ENCODE measurements at places on chromosomes 1 and 21.

DNA sequence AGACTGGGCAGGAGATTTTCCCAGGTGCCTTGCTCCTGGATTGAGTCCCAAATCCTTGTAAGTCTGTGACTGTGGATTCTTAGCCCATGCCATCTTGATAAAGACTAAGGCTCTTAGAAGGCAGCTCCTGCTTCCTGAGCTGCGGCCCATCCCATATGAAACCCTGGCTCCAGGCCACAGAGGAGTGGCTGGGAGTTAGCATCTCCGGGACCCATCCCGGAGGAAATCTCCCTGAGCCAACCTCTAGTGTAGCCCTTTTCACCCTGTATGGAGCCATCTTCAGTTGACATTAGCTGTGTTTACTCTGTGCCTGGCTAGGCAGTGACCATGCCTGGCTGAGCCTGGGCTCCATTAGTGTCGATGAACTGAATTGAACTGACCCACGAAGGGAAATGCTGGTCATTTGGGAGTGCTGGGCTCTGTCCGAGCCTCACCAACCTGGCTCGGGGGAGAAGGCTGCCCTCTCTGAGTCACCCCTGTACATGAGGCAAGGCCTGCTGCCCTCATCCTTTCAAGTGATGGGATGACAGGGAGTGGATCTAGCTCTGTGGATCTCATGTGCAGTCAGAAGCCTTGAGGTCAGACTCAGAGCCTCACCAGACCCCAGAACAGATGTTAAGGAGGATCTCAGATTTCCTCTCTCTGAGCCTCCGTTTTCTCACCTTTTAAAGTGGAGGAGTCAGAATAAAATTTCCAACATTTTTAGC lies 37.5 kb downstream of the LGR6 start:
- no peak for DNase-seq

DNA sequence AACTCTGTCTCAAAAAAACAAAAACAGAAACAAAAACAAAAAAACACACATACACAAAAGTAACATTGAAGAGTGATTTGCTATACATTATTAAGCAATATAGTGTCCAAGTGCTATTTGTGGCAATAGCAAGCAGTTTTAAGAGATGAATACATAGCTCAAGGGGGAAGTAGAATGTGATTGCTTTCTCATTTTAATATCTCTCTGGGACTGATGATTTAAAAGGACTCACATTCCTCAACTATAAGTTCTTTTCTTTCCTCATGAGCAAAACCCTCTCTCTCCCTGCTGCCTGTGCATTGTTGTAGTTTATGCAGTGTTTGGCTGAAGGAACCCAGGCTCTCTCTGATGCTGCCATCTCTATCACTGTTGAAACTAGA lies 47.0 kb upstream of the CSF1 start:
- no peak for DNase-seq

DNA sequence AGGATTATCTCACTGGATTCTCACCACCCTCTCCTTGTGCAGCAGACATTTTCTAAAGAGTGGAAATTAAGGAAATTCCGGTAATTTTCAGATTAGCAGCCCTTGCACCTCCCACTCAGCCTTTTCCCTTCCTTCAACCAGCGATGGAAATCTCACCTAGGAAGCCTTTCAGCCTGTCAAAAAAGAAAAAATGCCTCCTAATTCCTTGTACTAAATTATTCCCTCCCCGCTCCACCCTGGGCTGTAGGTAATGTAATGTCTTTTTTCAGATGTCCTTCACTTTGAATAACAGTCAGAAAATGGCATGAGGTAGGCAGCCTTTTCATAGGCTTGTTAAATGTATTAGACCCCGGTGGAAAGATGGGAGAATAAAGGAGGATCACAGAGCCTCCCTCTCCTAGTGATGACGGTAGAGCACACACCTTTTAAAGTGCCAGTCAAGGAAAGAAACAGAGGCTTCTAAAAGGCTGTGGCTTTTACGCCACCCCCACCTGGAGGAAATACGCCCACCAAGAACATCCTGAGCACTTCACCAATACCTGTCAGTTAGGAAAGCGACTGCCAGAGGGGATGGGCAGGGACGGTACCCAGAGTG lies 62.8 kb upstream of the NEK2 start:
- DNase-seq, result no peak

GRCh38 chr1:161721738-161722343 lies 497 bp downstream of the FCRLB start:
- no peak for DNase-seq

- DNase-seq, result no peak
Measured at GRCh38 chr1:7743346-7743745, 27.8 kb upstream of the VAMP3 start.

GRCh38 chr1:14686701-14687100 lies 88.2 kb downstream of the KAZN start:
- no peak for DNase-seq

DNA sequence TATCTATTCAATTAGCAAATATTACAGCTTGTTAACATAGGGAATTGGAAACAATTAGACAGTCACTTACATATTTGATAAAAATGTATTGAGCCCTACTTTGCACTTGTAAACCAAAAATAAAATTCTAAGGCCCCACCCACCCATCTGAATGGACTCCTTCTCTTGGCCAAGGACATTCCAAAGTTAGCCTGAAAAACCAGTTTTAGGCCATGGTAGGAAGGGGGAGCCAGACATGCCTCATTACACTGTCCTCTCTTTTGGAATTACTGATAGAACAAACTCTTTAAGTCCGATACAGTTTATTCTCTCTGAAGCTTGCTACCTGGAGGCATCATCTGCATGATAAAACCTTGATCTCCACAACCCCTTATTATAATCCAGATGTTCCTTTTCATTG lies 28.0 kb upstream of the TSPAN2 start:
- DNase-seq, result no peak

GRCh38 chr1:191699343-191699742 lies 458.9 kb upstream of the RGS18 start:
- no peak for DNase-seq

DNA sequence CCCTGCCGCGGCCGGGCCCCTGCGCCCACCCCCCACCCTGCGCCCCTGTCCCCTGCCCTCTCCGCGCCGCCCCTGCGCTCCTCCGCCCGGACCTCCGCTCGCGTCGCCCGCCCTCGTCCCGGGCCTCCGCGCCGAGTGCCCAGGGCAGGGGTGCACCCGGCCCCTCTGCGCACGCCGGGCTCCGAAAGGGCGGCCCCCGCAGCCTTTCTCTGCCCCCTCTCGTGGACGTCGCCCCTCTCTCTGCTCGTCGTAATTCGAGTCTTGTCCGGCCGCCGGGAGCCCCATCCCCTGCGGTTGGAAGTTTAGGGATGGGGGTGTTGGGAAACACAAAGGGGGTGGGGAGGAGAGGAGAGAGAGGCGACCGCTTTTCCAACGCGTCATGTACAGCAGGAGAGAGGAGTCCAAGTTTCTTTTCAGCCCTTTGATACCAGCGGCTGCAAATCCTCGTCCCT lies 407 bp downstream of the GALNT2 start:
- no peak for DNase-seq

- DNase-seq, result no peak
Measured at GRCh38 chr1:93967306-93967705, 58.1 kb upstream of the GCLM start.

DNA sequence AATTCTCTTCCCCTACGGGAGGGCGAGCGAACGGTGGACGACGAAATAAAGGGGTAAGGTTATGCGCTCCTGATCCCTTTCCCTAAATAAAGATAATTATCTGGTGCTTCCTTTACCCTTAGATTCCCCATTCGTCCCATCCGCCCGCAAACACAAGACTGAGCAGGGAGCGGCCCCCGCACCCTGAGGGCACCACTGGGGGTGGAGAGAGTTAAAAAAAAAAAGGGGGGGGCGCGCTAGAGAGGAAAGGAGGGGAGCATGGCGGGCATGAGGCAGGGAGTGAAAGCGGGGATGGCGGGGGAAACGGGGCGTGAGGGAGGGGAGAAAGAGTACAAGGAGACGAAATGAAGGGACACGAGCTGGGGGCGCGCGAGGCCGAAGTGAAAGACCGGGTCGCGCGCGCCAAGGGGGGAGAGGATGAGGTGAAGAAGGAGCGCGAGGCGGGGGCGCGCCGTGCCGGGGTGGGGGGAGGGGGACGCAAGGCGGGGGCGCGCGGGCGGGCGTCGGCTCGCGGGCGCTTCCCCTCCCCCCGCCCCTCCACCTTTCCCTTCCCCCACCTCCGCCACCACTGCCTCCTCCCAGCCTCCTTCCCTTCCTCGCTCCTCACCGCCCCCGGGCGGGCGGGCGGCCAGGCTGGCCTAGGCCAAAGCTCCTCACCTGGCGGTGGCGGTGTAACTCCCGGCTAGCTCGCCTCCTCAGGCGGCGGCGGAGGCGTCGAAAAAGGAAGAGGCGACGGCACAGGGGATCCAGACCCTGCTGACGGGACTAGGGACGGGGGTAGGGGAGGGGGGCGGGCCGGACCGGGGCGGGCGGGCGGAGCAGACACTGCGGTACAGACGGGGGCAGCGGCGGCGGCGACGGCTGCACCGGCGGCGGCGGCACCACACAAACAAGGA lies 448 bp downstream of the GATAD2B start:
- DNase-seq, result no peak

DNA sequence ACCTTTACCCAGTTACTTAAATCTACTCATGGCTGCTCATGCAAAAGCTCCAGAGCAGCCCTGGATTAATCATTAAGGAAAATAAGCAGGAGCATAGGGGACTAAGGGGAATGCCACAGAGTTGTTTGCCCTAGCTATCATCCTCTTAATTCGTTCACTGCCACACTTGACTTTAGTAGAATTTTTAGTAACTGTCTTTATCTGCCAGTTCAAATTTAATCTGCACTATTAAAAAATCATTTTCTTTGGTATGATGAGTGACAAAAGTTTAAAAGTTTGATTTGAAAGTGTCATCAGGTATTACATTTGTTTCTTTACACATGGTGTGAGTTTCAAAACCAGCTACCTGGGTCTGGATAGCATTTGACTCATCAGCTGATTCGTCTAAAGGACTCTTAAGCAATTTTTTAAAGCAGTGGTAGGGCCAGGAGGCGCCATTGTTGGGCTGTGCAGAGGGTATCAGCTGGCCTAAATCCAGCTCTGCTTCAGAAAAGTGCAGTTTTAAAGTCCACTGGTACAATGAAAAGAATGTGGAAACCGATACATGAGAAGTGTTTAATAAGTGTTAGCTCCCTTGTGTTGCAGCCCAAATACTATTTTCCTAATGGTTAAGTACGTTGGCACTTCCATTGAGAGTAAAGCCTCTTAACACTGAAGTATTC lies 69.9 kb upstream of the DR1 start:
- no peak for DNase-seq

DNA sequence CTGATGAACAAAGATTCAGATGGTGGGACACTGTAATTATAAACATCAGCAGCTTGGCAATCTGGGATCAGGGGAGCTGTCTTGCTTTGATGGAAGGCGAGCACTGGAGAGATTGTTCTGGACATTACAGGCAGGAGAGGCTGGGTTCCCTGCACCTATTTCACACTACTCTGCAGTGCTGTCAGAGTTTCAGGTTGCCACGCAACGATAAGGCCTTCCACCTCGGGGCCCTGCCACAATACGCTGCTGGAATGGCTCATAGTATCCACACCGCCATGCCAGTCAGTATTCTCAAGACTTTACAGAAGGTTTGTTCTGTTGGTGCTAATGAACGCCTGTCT lies 96.8 kb downstream of the GLIS1 start:
- no peak for DNase-seq

DNA sequence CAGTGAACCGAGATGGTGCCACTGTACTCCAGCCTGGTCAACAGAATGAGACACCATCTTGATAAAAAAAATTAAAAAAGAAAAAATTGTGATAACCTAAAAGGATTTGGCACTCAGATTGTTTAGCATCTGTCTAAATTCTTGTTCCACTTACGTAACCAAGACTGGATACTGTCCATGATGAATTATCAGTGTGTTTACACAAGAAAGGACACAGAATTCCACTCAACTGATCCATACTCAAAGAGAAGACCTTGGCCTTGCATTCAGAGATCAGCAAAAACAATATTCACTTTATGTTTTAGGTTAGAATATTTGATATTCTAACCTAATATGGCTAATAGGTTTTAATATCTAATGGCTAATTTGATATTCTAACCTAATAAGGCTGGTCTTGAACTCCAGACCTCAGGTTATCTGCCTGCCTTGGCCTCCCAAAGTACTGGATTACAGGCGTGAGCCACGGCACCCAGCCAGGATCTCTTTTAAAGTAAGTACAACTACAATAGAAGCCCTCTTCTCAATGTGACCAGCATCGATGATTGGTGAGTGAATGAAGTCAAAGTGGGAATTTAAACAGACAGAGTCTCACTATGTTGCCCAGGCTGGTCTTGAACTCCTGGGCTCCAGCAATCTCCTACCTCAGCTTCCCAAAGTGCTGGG lies 43.1 kb upstream of the COX20 start:
- no peak for DNase-seq

DNA sequence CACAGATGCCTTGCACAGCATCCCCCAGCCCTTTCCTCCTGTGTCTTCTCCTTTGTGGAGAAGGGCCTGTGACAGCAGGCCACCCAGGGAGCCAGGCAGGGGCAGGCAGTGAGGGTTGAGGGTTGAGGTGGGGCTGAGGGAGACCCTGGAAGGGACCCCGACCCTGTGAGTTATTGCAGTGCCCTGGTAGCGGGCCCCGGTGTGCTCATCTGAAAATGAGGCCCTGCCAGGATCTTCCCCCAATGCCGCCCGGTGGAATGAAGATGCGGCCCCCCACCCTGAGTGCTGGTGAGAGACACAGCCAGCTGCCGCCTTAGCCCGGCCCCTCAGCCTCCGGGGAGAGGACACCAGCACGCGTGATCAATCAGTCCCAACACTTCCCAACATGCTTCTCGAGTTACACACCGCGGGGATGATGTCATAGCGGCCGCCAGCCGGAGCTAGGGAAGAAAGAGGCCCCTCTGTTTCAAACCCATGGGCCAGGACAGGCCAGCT lies 36.2 kb upstream of the ACTRT2 start:
- DNase-seq, result no peak

GRCh38 chr1:245046315-245046714 lies 108.5 kb upstream of the KIF26B start:
- no peak for DNase-seq

DNA sequence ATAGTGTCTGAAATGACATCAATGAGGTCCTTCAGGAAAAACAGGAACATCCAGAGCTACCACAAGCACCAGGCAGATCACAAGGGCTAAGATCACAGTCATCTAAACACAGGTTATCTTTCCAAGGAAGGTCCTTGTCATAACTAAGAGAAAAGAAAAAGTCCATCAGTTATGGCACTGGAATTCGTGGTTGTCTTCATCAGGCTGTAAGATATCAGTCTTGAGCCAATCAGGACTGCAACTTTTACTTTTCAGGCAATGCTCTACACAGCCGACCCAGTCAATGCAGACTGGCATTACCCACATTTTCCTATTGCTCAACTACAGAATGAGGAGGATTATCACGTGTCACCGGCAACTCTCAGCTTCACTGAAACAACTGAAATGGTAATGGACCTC lies 26.4 kb downstream of the SORT1 start:
- no peak for DNase-seq

DNA sequence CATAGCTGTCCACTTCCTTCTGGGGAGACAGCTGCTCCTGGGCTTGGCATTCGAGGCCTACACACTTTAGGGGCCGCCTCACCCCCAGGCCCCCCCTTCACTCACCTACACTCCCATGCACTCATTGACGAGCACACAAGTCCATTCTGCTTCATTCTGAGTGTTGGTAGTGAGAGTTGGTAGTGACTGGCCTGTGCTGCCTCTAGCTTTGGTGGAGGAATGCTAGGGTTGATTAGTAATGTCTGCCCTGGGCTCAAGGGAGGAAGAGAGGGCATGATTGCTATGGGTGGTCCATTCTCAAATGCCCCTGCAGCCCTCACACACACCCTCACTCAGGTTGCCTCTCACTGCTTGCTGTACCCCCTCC lies 30.4 kb downstream of the TRIM11 start:
- DNase-seq, result no peak
